ENCODE measurements at places on chromosomes 4 and X.
A peak's percentile ranks its signal among the peaks of the same experiment; 100 is the strongest.

- no peak for DNase-seq
Observed at GRCh38 chr4:8548731-8549351, 31.4 kb upstream of the GPR78 start.

- DNase-seq: no peak
Observed at GRCh38 chr4:95732061-95732460, 107.8 kb upstream of the PDHA2 start.

DNA sequence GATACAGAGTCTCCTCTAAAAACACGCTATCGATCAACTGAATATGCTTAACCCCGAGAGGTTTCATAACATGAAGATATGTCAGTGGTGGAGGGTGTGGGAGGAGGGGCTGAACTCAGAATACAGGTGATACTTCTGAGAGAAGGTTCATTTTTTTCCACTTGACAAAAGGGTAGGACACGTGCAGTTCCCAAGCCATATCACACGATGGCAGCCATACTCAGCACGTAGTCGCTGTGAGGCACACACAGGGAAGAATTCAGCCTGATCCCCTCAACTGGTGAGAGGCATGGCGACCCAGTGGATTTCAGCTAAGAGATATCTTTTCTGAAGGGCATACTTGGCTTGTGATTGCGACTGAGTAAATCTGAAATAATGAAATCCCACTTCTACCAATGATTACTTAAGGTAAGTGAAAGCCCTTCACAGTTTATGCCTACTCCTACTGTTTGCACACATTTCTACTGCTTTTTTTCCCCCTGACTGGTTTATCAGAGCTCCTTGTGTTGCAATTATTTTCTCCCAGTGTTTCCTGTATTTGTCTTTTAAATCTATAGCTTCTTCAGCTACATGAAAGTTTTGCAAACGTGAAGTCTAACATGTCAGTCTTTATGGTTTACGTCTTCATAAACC lies 133.1 kb downstream of the CORIN start:
- DNase-seq: peak; percentile 37

DNA sequence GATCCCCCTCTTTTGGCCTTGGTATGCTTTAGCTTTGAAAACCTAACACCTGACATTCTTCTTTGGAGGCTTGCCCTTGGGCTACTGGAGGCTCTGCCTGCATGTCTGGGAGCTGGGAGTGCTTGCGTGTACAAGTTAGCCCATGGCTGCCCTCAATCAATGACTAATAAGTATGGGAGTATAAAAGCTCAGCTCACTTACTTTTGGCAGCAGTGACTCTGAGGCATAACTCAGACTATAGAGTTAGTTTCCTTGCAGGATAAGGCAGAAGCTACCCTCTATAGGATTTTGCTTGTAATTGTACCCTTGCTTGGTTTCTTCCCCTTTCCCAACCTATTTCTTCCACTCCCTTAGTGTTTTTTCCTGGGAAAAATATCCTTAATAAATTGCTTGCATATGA lies 247.9 kb downstream of the PPP1R2C start:
- DNase-seq: peak; percentile 28

DNA sequence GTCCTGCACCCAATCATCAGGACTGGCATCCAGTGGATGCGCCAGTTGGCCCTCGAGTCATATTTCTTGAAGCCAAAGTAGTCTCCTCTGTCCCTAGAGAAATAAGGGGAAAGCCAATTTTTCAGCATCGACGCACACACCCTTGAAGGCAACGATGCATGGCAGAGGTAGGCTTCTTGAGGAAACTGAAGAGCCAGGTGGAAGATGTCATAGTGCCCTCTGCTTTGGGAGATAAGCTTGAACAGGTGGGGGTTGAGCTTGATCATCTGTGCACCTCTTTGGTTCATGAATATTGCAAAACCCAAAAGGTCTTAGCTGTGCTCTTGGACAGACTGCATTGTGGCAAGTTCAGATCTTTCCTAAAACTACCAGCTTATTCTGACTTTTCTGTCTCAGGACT lies 34.6 kb upstream of the WDR1 start:
- no peak for DNase-seq

GRCh38 chr4:6647582-6648230 lies 7.2 kb downstream of the MRFAP1 start:
- no peak for DNase-seq

DNA sequence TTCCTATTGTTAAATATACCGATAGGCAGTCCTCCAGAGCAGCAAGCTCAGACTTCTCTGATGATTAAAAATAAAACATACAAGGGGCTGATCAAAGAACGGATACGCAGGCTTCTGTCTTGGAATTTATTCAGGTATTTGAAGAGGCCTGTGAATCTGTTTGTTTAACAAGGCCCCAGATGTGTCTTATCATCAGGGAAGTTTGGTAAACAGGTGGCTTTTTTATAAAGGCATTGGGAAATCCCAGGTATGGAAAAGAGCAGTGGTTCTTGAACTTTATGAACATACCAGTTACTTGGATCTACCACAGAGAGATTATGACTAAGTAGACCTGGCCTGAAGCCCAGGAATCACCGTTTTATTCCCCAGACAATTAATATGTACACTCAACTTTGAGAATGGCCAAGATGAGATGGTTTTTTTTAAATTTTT lies 47.9 kb downstream of the SOWAHB start:
- DNase-seq: peak; percentile 96

DNA sequence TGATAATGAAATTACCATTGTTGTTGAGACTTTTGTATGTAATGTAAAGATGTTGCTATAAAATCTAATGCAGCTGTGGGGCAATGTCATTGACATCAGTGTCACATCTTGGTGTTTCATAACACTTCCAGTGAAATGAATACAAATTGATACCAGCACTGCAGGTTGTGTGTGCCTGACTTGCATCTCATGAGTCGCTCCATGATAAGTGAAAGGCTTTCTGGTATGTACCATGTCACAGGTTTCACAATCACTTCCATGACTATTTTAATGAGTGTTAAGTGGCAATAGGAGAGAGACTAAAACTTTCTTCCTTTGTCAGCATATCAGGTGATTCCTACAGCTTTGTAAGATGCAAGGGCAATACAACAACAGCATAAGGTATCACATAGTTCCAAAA lies 94.4 kb downstream of the ABCB7 start:
- peak; percentile 0 for DNase-seq

DNA sequence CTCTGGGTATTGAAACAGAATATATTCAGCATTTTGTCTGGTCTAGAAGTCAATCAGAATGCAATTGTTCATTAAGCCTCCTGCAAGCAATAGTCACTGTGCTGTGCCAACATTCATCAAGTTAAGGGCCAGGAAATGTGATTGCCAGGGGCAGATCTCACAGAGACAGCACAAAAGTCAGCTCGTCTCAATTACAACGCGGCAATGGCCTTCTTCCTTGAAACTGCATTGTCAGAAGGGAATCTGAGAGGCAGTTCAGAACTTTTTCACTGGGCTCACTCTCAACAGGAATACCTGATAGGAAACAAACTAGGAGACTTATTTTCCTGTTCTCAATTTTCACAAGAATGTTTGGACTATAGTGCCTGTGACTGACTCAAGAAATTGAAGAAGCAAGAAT lies 131.1 kb upstream of the NR3C2 start:
- DNase-seq: no peak

- DNase-seq: peak; percentile 86
Observed at GRCh38 chr4:188262464-188262863, 123.2 kb downstream of the TRIML1 start.

DNA sequence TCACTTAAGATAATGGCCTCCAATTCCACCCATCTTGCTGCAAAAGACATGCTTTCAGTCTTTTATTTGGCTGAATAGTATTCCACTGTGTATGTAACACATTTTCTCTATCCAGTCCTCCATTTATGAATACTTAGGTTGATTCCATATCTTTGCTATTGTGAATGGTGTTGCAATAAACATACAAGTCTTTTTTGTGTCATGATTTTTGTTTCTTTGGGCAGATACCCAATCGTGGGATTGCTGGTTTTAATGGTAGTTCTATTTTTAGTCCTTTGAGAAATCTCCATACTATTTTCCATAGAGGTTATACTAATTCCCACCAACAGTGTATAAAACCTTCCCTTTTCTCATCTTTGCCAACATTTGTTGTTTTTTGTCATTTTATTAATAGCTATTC lies 180.9 kb downstream of the SMIM20 start:
- DNase-seq: peak; percentile 37

DNA sequence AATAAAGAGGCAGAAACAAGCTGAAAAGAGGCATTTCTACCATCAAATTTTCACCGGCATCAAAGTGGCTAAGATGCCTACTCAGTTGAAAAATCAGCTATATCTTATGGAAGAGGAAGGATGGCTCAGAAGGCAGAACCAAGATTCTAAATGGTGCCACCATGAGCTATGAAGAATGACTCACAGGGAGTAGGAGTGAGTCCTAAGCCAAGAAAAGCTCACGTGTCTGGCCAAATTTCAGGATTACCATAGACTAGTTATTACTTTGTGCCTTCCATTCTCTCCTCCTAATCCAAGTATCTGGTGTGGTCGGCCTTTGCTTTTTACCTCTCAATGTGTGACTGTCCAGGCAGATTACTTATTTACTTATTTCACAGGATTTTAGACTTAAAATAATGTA lies 54.8 kb downstream of the BMP3 start:
- DNase-seq: no peak

DNA sequence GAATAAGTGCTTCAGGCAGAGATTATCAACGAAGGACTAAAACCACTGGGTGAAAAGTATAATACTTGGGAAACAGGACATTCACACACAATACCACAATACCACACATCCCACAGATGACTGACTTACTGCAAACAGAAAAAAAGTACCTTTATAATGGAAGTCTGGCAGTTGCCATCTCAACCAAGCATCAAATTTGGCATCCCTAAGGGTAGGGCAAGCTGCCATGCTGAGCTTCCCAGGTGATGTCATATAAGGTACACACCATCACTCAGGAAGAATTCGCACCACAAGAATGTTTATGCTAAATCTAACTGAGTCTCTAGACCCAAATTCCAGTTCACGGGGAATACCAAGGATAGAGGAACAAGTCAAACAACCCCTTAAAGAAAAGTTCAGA lies 9.1 kb downstream of the QDPR start:
- peak; percentile 48 for DNase-seq

GRCh38 chr4:107519053-107519452 lies 201.0 kb downstream of the PAPSS1 start:
- DNase-seq: peak; percentile 5

- DNase-seq: peak; percentile 15
Observed at GRCh38 chrX:136839196-136839595, 41.3 kb downstream of the RBMX start.

DNA sequence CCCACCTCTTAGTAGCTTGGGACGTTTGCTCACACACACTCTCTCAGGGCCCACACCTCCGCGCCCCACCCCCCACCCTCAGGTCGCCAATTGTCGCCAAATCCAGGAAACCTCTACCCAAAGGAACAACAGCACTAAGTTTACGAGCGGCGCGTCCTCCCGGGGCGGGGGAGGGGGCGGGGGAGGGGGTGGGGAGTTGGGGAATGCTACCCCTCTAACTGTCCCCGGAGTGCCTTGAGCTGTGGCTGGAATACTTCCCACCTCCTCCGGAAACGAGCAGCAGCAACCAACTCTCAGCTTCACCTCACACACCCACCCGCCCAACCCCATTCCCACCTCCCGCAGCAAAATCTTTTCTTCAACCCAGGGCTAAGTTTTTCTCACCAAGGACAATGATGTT lies 135.6 kb upstream of the ZIC3 start:
- DNase-seq: no peak

GRCh38 chr4:151668689-151669402 lies 92.0 kb downstream of the GATB start:
- DNase-seq: peak; percentile 75

- no peak for DNase-seq
Observed at GRCh38 chrX:124594017-124594651, 247.8 kb downstream of the SH2D1A start.

- no peak for DNase-seq
Observed at GRCh38 chr4:113109106-113109718, 59.8 kb downstream of the ANK2 start.

DNA sequence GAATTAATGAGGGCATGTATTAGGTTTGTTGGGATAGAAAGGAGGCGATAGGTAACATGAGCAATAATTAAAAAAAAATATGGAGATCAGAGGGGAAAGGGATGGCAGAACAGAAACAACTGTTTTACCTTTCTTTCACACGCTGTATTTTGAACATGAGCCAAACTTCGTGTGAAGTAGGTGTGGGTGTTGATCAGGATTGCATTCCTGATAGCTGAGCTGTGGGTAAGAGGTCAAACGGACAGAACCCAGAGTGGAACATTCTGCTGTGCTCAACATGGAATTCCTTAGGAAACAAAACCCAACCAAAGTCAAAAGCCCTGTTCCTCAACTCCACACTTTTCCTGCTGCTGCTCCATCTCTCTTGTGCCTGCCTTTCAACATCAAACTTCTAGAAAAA lies 162.5 kb upstream of the CASK start:
- no peak for DNase-seq

DNA sequence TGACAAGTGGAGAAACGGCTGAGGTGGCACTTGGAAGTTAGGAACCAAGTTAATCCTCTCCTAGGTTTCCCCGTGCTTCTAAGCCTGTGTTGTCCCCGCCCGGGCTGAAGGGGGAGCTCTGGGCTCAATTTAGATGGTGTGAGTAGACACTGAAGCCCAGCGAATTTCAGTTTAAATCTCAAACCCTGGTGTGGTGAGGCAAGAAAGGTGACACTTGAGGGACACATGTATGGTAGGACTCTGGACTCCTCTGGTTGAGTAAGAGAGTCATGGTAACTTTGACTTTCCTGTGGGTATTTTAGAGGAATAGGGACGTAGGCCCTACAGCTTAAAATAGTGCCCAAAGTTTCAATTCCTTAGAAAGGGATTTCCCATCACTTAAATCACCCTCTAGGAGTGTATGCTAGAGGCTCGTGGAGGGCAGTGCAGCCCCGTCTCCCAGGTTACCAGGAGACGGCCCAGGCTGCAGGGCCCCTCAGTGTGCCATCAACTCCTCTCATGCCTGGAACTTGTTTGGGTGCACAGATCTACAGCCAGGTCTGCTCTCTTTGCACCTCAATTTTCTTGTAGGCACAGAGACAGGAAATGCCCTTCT lies 24.0 kb downstream of the HAND2 start:
- DNase-seq: peak; percentile 45

- peak; percentile 1 for DNase-seq
Observed at GRCh38 chrX:141341743-141342142, 99.4 kb upstream of the SPANXC start.

DNA sequence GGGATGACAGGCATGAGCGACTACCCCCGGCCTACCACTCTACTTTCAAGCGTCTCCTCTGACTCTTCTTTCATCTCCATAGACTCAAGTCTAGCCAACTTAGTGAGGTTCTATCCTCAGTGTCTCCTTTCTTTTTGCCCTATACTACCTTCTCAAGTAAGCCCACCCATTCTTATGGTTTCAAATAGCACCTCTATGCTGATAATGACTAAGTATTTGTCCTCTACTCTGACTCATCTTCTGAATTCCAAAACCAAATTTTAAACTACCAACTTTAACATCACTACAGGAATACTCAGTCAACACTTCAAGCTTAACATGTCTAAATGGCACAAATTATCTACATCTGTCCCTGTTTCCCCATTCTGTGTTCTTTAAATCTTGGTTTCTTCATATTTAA lies 47.8 kb downstream of the ELF2 start:
- DNase-seq: peak; percentile 19

DNA sequence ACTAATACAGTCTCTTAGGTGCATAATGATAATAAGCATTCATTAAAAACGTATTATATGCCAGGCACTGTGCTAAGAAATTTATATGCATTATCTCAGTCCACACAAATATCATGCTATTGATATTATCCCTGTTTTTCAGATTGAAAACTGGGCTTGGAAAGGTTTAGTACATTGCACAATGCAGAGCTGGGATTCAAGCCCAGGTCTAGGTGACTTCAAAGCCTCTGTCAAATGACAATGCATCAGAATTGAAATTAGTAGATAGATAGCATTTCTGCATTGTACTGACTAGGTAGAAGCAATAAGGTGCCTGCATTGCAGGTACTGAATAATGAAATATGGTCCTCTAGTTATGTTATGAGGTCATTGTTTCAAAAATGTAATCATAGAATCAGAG lies 18.2 kb upstream of the SCOC start:
- DNase-seq: no peak
